ENCODE measurements at places on chromosomes 4 and X. TPM values are rescaled to one million over a fixed set of nuclear protein-coding genes. Genes with fewer than 3 reads are reported as not detected.
A peak's percentile ranks its signal among the peaks of the same experiment; 100 is the strongest.

DNA sequence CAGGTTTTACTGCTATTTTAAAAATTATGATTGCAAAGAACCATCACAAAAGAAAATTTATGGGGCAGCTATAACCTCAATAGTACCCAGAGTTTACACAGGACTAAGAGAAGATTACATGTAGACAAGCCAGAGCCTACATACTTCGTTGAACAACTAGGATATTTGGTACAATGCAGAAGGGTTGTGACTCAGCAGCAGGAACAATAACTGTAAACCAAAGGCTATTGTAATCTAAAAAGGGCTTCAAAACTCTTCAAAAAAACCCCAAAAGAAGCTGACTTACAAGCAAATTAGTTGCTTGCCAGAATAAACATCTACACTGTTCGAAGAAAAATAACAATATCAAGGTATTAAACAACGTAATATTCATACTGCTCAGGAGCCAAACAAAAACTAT lies 618.0 kb downstream of the STPG2 start:
- H3K27me3 ChIP-seq: no peaks in the 10 kb centered on the region
- no peak overlapping the region for H3K4me3 ChIP-seq
- H3K36me3 ChIP-seq: no peaks in the 10 kb centered on the region
- no peaks in the 10 kb centered on the region for H3K4me1 ChIP-seq
- no peak for DNase-seq

DNA sequence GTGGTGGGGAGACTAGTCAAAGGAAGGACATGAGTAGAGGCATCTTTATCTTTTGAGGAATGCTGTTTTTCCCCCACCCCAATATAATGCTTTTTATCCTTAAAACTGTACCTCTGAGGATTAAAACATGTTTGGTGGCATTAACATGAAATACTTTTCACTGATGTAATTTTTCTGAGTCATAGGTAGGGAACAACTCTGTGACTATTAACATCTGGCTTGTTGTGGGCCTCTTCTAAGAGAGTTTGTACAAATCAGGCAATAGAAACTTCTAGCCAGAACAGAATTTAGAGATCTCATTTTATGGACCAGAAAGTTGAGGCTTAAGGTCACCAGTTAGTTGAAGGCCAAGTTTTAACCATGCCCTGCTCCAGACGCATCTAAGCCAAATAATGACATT lies 207.6 kb downstream of the SOX3 start:
- H3K4me1 ChIP-seq: no peaks in the 10 kb centered on the region
- H3K27me3 ChIP-seq: no peaks in the 10 kb centered on the region
- no peaks in the 10 kb centered on the region for H3K36me3 ChIP-seq
- H3K27ac ChIP-seq: no peak overlapping the region
- H3K4me3 ChIP-seq: no peak overlapping the region

DNA sequence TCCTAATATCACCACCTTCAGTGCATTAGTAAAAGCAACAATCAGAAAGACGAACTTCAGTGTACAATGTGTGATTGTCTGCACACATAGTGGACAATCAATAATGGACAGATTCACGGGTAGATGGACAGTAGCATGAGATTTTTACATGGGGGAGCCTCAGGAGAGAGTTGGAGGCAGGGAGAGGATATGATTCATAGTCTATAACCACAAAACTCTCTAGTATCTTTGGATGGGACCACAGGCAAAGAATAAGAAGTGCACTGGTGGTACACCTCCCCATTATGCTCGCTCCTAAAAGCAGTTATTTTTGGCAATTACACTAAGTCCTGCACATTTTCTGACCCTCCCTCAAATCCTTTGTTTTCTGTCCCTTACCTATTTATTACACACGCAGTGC lies 624.4 kb upstream of the ACTRT1 start:
- H3K4me1 ChIP-seq: no peaks in the 10 kb centered on the region
- H3K27me3 ChIP-seq: no peaks in the 10 kb centered on the region
- no peaks in the 10 kb centered on the region for H3K36me3 ChIP-seq

DNA sequence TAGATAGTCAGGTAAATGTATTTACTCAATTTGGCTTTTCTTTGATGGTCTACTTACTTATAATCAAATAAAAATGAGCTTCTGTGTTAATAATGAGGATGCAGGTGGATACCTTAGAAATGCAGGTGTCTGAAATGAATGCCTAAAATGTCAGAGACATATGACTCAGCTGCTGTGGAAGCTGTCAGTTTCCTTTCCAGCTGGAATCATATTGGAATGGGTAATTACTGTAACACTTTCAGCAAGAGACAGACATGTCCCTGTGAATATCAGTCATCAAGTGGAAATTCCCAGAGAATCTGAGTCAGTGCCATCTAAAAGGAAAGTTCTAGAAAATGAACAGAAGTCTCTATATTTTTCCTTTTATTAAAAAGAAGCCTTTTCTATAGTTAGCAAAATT lies 783.0 kb upstream of the AADAT start:
- H3K27me3 ChIP-seq: no peaks in the 10 kb centered on the region
- H3K36me3 ChIP-seq: no peaks in the 10 kb centered on the region
- no peak for DNase-seq
- no peak overlapping the region for H3K27ac ChIP-seq

GRCh38 chr4:182918044-182918607 lies 940 bp upstream of the DCTD start:
- H3K36me3 ChIP-seq: no peaks in the 10 kb centered on the region
- peaks cover 11% of the 10 kb centered on the region for H3K4me1 ChIP-seq
- no peak for DNase-seq
- no peaks in the 10 kb centered on the region for H3K27me3 ChIP-seq
- H3K27ac ChIP-seq: peak overlapping the region; percentile 92

Gene GABRQ
- polyA plus RNA-seq: 2.4 TPM

Gene ZGRF1
- polyA plus RNA-seq: 6.4 TPM

All from testis (tissue), 5 donors.